ENCODE measurements at places on chromosomes 1 and 21.

DNA sequence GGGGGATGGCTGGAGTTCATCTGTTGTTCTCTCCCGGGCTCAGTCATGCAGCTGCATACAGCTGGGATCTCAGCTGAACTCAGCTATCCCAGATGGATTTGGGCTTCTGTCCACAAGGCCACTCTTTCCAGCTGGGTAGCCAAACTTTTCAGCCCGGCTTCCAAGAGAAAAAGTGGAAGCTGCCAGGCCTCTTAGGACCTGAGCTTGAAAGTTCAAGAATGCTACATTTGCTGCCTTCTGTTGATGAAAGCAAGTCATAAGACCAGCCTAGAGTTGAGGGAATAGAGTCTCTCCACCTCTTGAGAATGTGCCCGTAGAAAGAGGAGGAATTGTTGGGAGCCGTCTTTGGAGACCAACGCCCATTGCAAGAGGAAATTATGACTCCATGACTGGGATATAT lies 95.3 kb downstream of the C1orf21 start:
- DNase-seq: no peak

DNA sequence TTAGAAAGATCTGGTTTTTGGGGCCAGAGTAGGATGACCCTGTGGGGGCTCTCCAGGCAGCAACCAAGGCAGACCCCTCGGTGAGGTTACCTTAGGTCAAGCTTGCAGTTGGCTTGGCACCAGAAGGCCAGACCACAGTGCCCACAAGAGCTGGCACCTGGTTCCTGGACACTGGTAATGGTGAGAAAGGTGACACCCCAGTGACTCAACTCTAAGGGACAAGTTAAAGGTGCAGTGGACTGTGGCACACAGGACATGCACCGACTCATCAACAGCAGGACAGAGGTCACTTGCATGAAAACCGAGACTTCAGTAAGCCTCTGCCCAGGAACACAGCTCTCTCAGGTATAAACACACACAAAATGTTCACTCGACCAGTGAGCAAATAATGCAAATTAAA lies 6.7 kb downstream of the LRRC38 start:
- no peak for DNase-seq

- no peak for DNase-seq
Measured at GRCh38 chr1:234969581-234970400, 158.8 kb downstream of the TOMM20 start.

DNA sequence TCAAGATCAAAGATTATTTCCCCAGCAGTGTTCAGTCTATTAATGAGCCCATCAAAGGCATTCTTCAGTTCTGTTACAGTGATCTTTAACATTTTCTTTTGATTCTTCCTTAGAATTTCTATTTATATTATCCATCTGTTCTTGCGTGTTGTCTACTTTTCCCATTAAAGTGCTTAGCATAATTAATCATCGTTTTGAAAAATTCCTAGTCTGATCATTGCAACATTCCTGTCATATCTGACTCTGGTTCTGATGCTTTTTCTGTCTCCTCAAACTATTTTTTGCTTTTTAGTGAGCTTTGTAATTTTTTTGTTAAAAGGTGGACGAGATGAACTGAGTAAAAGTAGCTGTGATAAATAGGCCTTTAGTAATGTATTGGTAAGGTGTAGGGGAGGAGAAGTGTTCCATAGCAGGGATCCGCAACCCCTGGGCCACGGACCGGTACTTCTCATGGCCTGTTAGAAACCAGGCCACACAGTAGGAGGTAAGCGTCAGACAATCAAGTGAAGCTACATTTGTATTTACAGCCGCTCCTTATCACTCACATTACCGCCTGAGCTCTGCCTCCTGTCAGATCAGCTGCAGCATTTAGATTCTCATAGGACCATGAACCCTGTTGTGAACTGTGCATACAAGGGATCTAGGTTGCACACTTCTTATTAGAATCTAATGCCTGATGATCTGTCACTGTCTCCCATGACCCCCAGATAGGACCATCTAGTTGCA lies 163.3 kb downstream of the PIK3R3 start:
- DNase-seq: no peak

DNA sequence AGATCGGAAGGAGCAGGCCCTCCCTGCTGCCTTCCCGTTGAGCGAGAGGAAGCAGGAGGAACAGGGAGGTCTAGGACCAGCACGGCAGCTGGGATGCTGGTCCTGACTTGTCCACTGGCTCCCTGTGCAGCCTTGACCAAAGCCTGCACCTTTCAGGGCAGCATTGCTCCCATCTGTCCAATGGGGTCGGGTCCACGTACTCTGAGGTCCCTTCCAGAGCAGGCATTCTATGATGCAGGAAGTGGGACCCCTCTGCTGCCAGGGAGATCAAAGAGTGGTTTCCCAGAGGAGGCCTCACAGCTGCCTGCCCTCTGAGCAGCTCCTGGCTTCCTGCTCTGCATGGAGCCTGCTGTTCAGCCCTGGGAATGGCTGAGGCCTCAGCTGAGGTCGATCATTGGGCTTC lies 21.7 kb upstream of the ZNF362 start:
- DNase-seq: no peak

- peak; percentile 43 for DNase-seq
Measured at GRCh38 chr1:247332215-247332622, 552 bp upstream of the ZNF496 start.

DNA sequence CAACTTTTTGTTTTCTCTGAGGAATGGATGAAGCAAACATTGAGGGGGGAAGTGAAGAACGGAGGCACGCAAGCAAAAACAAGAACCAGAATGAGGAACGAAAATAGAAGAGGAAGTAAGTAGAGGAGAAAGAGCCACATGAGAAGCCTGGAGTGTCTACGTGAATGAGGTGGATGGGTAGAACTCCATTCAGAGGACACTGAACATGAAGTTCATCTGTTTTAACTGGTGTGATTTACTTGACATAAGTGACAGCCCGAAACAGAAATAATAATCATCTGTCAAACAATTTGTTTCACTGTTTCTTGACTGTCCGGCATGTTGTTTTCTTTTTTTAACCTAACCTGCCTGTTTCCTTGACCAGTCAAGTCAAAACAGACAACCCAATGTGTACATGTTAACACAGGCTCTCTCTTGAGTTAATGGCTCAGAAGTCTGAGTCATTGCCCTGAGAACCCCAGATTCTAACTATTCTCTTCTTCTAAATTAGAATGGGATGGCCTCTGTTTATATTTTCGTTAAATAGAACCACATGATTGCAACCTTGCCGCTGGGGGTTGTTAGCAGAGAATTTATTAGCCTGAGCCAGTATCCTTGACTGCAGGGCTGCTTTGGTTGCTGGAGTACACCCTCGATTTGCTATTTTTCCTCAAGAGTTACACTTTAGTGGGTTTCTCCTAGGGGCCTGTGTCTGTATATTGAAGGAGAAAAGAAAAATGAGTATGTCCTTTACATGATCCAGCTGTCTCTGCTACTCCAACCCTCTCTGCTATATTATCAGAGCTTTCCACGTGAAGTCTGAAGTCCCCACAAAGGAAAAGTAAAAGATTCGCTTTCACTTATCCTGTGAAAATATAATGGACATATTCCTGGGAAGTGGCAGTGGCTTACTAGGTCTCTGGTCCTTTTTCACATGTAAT lies 151.7 kb downstream of the ZC3H11B start:
- no peak for DNase-seq

DNA sequence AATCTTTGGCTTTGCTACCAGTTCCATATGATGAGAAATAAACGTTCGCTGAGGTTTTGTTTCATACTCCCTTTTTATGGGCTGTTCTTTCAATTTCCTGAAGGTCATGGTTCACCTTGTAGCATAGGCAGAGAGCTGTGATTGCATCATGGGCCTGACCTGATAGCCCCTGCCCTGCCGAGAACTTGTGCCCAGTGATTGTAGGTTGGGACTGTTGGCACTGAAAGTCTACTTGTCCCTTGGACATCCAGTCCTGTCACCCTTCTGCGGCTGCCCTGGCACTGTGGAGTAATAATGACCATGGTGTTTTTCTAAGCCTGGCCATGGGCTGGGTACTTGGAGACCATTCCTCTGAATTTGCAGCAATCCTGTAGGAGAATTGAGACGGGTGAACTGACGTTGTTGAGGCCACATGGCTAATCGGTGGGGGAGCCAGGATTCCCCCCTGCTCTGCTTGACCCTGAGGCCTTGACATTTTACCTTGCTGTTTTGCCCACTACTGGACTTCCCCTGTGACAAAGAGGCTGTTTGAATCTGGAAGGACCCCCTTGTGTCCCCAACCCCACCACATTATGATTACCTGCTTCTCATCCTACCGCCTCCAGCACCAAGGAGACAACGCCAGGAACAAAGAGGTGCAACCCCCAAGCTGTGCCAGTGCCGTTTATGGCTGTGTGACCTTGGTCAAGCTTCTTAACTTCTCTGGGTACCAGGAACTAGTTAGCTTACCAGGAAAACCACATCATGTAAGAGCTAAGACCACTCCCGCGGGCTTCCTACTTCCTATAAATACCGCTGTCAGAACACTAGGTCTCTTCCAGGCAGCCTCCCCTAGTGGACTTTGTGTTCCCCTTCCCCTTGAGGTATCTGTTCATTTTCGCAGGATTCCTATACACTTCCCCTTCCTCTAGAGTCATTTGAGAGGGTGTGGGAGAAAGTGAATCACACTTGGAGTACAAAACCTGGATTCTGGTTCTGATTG lies 23.4 kb downstream of the SESN2 start:
- no peak for DNase-seq

- DNase-seq: no peak
Measured at GRCh38 chr1:171487038-171487437, 1.7 kb downstream of the PRRC2C start.

DNA sequence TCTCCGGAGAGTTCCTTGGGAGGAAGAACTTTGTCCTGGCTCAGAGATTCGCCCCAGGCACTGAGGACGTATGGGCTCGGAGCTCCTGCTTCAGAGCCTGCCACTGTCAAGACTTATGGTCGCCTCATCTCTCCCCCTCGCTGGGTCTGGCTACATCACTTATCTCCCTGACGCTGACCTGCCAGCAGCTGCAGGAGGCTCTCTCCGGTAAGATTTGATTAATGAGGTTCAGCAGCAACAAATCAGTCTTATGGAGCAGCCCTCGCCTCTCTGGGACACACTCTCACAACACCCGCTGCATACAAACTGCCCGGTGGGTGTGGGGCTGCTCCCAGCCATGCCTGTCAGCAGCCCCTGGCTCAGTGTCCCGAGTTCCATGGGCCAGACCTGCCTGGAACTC lies 297.8 kb downstream of the RRAGC start:
- no peak for DNase-seq

- no peak for DNase-seq
Measured at GRCh38 chr21:44437371-44437695, 18.0 kb upstream of the LRRC3 start.

GRCh38 chr1:171226747-171227370 lies 21.4 kb upstream of the FMO1 start:
- no peak for DNase-seq

DNA sequence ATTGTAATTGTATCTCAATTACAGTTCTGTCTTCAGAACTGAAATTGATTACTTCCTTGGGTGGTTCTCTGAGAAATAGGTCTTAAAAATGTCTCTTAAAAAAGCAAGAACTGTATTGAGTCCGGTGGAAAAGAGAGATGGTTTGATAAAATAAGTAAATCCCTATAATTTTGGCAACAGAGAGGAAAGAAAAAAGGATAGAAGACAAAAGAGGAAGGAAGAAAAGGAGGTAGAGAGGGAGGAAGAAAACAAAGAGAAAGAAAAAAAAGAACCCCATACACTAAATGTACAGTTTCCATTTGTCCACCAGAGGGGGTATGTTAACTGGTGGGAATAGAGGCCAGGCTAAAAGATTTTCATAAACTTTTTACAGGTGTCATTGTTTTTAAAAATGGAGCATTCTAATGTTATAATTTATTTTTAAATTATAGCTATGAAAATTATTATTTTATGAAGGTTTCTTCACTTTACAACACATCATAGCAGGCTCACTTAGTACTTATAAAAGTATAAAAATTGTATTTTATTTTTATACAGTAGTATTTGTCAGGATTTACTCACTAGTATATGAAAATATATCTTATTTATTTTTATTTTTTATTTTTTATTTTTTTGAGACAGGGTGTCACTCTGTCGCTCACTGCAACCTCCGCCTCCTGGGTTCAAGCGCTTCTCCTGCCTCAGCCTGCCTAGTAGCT lies 2.1 kb upstream of the UBE2T start:
- no peak for DNase-seq

DNA sequence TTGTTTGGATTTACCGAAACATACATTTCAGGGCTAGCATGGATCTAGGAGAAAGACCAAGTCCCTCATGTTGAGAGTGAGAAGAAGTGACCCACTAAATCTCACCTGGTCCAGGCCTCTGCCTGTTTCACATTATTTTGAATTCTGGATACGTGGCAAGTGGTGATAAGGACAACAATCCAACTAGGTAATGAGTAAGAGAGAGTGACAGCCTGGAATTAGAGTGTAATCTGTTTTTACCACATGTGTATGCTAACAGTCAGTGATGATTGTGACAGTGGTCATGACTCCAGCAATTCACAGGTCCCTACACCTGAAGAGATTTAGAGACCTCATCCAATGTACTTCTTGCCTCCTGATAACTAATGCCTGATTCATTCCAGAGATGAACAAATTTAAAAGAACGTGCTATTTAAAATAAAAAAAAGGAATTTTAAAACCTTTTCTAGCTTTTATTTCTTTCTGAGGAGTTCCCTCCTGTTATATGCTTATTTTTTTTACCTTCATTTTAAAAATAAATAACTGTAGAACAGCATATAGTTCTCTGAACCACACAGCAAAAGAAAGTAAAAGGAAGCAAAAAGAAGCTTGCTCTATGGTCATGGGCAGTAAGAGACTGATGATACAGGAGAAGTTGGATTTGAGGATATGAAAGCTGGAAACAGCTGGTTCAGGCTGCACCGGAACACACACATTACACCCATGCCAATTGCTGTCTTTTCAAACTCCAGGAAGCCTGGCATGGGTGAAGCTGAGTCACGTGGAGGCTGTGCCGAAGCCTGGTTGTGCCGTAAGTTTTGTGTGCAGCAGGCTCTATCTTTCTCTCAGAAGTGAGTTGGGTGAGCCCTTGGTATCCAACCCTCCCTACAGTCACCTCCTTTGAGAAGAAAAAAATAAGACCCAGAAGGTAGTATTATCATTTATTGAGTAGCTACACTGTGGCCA lies 14.7 kb downstream of the C1orf116 start:
- no peak for DNase-seq

DNA sequence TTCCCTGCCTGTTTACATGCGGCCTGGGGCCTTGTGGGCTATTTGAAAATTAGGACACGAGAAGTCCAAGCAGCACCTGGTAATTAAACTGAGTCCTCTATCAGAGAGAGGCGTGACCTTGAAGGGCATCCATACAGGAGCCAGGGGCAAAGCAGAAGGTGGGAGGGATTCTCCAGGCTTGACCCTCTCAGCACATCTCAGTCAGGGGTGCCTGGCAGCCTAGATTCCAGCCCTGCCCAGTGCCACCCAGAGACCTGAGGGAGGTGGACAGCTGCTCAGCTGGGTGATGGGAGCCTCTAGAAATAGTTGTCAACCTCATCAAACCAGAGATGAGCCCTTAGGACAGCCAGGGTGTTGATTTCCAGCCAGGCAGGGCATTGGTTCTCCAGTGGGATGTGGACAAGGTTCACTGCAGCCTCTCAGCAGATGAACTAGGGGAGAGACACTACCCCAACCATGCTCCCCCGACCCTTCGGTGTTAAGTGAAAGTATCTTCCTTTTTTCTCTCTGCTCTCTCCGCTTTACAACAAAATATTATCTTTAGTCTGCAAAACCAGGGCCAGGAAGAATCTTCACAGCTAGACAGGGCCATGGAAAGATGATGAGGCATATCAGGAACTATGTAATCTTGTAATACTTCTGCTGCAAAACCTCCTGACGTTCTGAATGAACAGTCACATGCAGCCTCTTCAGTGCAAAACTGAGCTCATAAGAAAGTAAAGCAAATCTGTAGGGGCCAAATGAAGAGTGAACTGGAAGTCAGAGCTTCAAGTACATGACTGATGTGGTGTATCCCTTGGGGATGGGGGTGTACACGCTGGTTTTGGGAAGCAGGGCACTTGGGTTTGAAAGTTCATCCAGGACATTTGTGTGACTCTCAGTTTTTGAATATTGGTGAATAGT lies 35.9 kb upstream of the ATP5PO start:
- no peak for DNase-seq

Measured in stimulated activated naive CD4-positive, alpha-beta T cell treated with Interleukin-2 at 50 U/mL for 16 hours (primary cell).